CD4-positive, alpha-beta T cell treated with Interleukin-4 for 1 hour (primary cell): ENCODE measurements at places on chromosomes 12 and 14.

DNA sequence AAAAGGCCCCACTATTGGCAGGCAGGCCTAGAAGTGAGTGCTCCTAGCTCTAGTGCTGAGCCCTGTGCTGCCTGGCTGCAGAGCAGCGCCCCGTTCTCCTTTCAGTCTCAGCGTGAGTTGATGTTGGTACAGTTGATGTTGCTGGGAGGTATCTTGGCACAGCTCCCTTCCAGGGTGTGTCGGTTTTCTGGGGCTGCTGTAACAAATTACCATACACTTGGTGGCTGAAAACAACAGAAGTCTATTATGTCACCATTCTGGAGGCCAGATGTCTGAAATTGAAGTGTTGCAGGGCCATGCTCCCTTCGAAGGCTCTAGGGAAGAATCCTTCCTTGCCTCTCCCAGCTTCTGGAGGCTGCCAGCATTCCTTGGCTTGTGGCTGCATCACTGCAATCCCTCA is 151.4 kb downstream of the TSPAN9 start:
- no peak for DNase-seq

DNA sequence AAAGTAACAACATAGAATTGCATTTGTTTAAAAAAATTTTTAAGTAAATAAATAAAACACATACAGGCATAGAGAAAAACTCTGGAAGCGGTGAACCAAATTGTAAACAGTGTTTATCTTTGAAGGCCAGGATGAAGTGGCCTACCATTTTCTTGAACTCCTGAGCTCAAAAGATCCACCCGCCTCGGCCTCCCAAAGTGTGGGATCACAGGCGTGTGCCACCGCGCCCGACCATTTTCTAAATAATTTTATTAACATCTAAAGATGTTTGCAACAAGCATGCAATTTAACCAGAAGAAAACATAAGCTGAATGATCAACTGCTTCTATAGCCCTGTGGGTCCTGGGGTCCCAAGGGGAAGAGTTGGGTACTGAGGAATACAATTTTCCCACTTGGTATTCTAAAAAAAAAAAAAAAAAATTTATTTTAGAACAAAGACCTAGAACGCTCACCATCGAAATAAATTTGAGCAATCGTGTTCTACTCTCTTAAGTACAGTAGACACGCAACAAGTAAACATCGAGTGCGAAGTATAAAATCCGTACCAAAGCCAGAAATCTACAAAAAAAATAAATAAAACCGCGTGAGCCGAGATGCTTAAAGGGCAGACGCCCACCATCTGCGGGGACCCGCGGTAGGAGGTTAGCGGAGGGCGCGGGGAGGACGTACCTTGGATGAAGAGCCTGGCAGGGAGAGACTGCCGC is 484 bp downstream of the MIS18BP1 start:
- no peak for DNase-seq

DNA sequence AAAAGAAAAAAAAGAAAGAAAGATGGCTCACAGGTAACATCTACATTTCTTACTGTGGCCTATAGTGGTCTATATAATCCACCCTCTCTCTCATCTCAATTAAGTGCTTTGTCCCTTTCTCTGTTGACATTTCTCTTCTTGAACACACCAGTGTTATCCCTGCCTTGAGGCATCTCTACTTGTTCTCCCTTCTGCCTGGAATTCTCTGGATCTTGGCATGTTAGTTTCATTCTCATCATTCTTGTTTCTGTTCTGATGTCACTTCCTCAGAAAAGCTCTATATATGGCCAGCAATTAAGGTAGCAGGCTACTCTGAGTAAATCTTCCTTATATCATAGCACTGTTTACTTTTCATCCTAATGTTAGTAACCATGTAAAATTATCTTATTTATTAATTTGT is 155.7 kb upstream of the PDZRN4 start:
- DNase-seq: no peak

- DNase-seq: no peak
Observed at GRCh38 chr12:53325511-53326061, 4.2 kb upstream of the AAAS start.

GRCh38 chr12:88767699-88768098 is 187.4 kb upstream of the KITLG start:
- no peak for DNase-seq

GRCh38 chr14:55120571-55121495 is 8.2 kb upstream of the LGALS3 start:
- DNase-seq: peak; percentile 19

DNA sequence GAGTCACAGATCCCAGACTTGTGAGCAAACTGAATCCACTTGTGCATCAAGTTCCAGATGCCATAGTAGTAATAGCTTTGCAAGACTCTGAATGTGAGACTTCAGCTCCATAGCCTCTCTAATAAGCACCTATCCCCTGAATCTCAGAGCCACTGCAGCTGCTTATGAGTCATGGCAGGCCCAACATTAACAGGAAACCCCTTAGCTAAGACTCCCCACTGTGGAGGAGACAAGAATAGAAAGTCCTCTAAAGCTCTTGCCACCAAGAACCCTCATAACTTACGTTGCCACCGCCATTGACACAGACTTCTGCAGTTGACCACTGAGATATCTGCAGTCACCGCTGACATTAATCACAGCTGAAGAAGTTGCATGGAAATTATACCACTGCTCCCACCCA is 62.9 kb upstream of the PDE3A start:
- no peak for DNase-seq

- DNase-seq: no peak
Observed at GRCh38 chr14:103641161-103641560, 12.2 kb downstream of the KLC1 start.

DNA sequence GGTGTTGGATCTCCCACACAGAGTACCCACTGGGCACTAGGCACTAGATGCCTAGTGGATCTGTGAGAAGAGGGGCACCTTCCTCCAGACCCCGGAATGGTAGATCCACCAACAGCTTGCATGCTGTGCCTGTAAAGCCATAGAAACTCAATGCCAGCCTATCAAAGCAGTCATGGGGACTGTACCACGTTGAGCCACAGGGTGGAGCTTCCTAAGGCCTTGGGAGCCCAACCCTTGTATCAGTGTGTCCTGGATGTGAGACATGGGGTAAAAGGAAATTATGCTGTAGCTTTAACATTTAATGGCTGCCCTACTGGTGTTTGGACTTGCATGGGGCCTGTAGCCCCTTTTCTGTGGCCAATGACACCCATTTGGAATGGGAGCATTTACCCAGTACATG is 1024.9 kb downstream of the TMEM121 start:
- no peak for DNase-seq

- DNase-seq: no peak
Observed at GRCh38 chr12:61781021-61781581, 479.1 kb upstream of the USP15 start.

- DNase-seq: no peak
Observed at GRCh38 chr12:77830583-77831351, at the start of gene NAV3. NAV3 (plus strand) TSS chr12:77830894; CDS start chr12:77831462, 568 bp downstream.

GRCh38 chr12:64609536-64610078 is 688 bp upstream of the RASSF3 start:
- no peak for DNase-seq

GRCh38 chr12:67721248-67721647 is 72.7 kb downstream of the DYRK2 start:
- DNase-seq: no peak

DNA sequence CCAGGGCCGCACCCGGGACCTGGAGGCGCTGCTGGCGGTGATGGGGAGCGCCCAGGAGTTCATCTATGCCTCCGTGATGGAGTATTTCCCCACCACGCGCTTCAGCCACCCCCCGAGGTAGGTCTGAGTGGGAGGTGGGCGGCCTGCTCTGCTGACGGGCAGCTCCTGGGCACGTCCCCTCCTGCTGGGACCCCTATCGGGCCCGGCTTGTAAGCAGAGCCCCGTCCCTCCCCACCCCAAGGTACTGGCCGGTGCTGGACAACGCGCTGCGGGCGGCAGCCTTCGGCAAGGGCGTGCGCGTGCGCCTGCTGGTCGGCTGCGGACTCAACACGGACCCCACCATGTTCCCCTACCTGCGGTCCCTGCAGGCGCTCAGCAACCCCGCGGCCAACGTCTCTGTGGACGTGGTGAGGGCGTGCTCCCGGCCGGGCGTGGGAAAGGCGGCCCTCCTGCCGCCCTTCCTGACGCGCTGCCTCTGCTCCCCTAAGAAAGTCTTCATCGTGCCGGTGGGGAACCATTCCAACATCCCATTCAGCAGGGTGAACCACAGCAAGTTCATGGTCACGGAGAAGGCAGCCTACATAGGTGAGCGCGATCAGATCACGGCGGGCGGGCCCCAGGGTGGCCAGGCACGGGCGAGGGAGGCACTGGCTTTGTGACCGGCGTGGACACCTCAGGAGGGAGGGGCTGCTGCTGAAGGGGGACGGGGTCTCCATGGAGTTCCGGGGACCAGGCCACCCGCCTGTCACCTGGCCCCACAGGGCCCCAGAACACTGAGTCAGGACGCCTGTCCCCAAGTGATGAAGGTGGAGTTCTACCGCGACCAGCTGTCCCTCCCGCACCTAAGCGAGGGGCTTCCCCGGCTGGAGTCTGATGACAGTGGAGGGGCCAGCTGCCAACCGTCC is 7.3 kb downstream of the PLD4 start:
- DNase-seq: no peak

DNA sequence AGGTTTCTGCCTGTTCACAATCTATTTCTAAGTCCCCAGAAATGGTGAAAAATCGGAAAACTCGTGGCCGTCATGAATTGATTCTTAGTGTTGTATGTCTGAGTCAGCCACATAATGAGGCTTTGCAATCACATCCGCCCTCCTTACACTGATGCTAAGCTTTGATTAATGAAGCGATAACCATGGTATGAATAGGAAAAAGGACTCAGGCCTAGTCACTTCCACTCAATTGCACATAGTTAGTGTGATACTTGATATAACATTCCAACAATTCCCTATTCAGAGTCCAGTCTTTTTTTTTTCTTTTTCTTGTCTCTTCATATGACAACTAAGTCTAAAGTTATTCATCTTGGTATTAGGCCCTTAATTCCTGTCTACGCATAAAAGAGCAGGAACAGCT is 1231.0 kb downstream of the VRK1 start:
- DNase-seq: no peak

DNA sequence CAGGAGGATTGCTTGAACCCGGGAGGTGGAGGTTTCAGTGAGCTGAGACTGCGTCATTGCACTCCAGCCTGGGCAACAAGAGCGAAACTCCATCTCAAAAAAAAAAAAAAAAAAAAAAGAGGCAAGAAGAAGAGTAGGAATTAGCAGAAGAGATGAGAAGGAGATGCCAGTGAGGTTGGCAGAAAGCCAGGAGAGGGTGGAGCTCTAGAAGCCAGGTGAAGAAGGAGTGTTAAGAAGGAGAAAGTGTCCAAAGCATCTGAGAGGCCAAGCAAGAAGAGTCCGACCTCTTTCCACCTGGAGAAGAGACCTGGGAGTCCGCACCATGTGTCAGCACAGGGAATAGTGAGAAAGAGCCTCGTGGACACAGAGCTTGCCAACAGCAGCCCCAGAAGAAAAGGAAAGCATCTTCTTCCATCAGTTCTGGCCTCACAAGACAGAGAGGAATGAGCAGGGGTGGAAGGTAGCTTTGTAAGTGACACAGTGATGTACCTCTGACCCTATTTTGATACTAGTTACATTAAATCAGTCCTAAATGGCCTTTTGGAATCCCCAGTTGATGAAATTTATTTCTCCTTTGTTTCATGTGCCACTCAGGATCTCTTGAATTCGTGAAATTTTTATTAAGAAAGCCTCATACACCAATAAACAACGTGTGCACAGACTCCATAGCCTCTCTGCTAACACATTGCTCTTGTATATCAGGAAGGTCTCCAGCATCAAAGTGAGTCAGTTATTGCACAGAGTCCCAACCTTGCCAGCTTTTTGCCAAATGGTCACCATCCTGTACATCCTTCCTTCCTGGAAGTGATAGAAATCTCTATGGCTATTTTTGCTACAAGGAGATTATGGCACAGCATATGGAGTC is 70.6 kb downstream of the SAMD4A start:
- DNase-seq: no peak

DNA sequence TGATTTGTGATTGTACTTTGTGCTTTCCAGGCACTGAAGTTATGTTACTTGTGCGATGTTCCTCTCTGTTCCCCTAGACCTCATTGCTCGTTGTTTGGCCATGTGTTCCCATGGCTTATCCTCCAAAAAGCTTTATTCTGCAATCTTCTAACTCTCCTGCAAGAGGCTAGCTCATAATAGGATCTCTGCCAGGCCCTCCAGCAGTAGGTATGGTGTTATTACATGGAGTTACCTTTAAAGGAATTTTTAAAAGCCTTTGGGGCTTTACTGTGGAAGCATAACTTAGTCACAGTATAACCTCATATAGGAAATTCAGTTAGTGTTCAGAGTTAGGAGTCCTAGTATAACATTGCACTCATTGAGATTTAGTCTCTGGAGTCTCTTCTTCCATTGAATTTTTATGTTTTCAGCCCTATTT is 292.3 kb downstream of the RAD51B start:
- DNase-seq: no peak

GRCh38 chr14:69712599-69713088 is 54.3 kb upstream of the SRSF5 start:
- peak; percentile 22 for DNase-seq

- DNase-seq: peak; percentile 66
Observed at GRCh38 chr12:59597385-59597781, 1.6 kb downstream of the SLC16A7 start.

GRCh38 chr12:116381240-116381743 is 103.8 kb upstream of the MED13L start:
- no peak for DNase-seq

GRCh38 chr12:130973109-130973508 is 19.4 kb downstream of the ADGRD1 start:
- DNase-seq: no peak

GRCh38 chr14:103118018-103118662 is 5.1 kb upstream of the TNFAIP2 start:
- peak; percentile 52 for DNase-seq

- no peak for DNase-seq
Observed at GRCh38 chr12:105799103-105799502, 339.7 kb downstream of the NUAK1 start.

GRCh38 chr12:39372929-39373328 is 70.0 kb downstream of the KIF21A start:
- peak; percentile 52 for DNase-seq

DNA sequence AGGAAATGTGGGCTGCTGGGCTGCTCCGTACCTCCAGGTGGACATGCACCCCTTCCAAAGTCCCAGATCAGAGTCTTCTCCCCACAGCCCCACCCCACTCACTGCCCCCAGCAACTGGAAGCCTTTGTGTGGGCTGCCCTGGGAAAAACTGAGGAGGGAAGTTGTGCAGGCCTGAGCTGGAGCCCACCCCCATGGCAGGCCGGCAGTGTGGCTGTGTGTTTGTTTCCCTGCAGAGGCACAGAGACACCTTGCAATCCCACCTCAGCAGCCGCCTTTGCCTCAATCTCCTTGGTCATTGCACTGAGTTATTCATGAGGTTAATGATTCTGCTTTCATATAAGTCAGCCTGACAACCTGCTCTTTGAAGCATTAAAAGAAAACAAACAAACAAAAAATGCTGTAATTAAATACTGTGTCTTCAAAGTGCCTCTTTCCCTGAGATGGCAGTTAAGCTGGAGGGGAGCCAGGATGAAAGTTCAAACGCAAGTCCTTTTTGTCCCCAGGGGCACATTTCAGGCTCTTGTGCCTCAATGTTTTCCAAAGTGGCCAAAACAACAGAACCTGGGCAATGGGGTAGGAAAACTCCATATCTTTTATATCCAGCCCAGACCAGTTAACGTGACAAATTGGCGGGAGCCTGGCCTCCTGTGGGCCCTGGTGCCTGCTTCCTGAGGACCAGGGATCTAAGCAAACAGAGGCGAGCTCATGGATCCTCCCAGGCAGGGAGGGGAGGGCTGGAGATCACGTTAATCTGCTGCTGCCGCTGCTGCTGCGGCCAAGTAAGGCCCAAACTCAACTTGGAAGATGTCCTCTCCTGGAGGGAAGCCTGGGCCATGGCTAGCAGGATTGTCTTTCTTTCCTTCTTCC is 51.9 kb upstream of the TSPAN11 start:
- no peak for DNase-seq
